CD4-positive, CD25-positive, alpha-beta regulatory T cell (primary cell): ENCODE measurements at places on chromosomes 4 and X. TPM values are rescaled to one million over a fixed set of nuclear protein-coding genes. Genes with fewer than 3 reads are reported as not detected.

The KLKB1 gene
- polyA plus RNA-seq, result not detected

The ODAPH gene
- polyA plus RNA-seq, result not detected

The PRSS12 gene
- not detected for polyA plus RNA-seq

The USP51 gene
- polyA plus RNA-seq, result 0.33 TPM

The AREG gene
- polyA plus RNA-seq, result 2.5 TPM

The SSX2B gene
- polyA plus RNA-seq, result not detected

The STK32B gene
- polyA plus RNA-seq, result not detected

The SLC7A11 gene
- not detected for polyA plus RNA-seq

- DNase-seq, result no peak
Measured at GRCh38 chr4:39429476-39430334, 23.0 kb downstream of the KLB start.

GRCh38 chr4:20543131-20543530 lies 157.1 kb upstream of the PACRGL start:
- DNase-seq, result no peak

GRCh38 chr4:58144721-58145120 lies 1034.5 kb upstream of the IGFBP7 start:
- DNase-seq, result no peak

DNA sequence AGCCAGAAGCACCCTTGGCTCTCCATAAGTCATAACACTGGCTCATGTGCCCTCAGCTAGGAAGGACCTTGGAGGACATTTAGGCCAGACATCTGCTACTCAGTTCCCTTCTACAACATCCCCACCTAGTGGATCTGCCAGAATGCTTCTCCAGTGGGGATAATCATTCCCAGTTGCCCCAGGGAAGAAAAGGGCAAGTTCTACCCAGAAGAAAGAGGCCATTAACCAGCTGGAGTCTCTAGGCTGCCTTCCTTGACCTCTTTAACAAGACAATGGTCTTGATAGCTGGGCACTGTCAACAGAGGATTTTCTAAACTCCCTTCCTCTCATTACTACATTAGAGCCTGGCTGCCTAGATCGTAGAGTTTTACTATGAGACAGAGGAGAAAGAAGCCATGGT lies 42.0 kb downstream of the LGI2 start:
- no peak for DNase-seq

GRCh38 chr4:99103166-99103565 lies 14.6 kb upstream of the ADH5 start:
- no peak for DNase-seq

DNA sequence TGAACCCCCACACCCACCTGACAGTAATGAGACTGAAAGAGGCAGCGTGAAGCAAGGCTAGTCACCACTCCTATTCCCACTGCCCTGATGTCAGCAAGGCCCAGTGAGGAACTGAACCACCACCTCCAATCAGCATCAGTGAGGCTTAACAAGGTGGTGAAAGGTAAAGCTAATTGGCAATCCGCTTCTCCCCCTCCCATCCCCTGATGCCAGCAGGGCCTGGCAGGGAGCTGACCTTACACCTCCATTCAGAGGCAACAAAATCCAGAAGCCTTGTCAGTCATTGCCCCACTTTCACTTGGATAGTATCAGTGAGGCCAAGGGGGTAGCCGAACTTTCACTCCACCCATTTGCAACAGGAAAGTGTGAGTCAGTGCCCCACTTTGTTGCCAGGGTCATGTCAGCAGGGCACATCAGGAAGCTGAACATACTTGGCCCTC lies 60.8 kb downstream of the AWAT2 start:
- DNase-seq, result no peak

DNA sequence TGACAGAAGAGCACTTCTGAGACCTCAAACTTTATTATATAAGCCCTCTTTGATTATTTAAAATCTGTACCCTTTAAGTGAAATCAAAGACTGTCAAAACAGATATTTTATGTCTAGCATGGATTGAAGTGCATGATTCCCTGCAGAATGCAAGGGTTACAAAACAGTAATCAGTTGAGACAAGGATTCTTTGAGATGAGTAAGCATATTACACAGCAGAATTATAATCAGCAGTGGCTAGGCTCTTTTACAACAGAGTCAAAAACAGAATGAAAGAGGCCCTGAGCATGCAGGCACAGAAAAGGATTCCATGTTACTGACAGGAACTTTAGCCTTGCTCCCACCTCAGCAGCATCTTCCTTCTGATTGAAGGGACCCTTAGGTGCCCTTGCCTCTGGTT lies 487.9 kb upstream of the GALNT7 start:
- no peak for DNase-seq

GRCh38 chrX:360496-361150 lies 26.1 kb downstream of the PPP2R3B start:
- no peak for DNase-seq

DNA sequence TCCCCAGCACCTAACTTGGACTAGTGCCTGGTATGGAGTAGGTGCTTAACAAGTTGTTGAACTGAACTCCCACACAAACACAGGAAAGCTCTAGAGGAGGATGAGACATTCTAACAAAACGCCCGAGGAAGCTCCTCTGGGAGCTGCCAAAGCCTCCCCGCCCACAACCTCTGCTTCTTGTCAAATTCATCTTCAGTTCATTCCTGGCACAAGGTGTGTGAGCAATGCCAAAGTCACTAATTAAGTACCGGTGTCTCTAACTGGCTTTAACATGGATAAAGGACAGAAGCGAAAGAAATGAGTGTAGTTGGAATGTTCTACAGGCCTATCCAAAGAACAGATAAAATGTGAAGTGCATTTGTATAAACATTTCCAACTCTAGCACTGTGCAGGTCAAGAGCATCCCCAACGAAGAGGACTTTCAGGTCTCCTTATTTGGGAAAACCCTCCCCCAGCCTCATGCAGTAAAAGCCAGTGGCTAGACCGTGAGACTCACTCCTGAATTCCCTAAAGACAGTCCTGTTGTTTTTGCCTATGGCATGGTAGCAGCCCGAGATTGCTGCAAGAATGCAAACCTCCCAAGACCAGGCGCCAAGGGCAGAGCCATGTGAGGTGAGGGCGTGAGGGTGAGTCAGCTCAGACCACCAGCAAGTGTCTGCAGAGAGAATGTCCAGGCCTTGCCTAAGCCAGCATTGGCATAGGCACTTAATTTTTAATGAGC lies 72.2 kb upstream of the KLF3 start:
- DNase-seq, result no peak

GRCh38 chr4:8073206-8073863 lies 85.3 kb downstream of the ABLIM2 start:
- DNase-seq, result no peak

DNA sequence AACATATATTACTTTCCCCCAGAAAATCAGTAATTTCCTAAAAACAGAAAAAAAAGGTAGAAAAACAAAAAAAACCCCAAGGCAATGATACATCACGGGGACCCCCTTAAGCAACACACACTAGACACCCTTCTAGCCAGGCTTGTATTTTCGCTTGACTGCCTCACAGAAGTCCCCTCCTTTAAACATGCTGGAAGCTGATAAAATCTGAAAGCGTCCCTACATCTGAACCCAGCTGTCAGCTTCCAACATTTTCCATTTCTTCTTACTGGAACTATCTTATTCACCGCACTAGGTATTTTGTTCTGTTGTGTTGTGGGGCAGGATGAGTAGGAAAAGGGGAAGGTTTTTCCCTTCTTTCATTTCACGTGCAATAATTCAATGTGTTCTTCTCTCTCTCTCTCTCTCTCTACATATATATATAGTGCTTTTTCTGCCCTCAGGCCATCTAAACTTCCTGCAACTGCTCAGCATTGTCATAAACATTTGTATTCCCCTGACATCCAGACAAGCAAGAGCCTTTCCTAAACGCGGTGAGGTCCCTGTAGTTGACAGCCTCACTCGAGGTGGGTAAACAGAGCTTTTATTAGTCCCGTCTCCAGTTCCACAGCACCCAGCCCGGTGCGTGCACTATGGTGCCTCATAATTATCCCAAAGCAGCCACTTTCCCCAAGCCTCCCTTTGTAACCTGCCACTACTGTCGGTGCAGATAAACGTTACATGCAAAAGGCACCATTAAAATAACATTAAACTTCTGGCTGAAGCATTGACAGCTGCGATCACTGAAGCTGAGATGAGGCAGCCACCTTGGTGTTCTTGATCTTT lies 82.5 kb downstream of the GATB start:
- no peak for DNase-seq

- no peak for DNase-seq
Measured at GRCh38 chr4:62133977-62134376, 933.9 kb downstream of the ADGRL3 start.

DNA sequence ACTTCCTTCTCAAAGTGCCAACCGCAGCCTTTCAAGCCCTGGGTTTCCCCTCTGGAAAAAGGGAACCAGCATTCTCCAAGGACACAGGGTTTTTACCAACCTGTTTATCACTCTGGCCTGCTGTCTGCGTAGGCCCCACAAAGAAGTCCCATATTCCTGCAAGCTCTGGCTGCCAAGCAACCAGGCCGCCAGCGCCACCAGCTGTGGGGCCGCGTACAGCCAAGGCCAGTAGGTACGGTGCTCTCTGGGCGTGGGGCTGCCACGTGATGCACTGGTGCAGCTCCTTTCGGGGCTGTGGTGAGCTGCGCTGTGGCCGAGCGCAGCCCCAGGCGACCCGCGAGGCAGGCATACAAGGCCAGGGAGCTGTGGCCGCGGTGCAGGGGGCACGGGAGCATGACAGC lies 22.1 kb downstream of the LUZP4 start:
- DNase-seq, result no peak

- no peak for DNase-seq
Measured at GRCh38 chr4:726235-726787, 20.7 kb downstream of the PCGF3 start.
